Muscle of leg (tissue), 16 donors: ENCODE measurements at places on chromosomes 7 and 10. TPM values are rescaled to one million over a fixed set of nuclear protein-coding genes. Genes with fewer than 3 reads are reported as not detected.

DNA sequence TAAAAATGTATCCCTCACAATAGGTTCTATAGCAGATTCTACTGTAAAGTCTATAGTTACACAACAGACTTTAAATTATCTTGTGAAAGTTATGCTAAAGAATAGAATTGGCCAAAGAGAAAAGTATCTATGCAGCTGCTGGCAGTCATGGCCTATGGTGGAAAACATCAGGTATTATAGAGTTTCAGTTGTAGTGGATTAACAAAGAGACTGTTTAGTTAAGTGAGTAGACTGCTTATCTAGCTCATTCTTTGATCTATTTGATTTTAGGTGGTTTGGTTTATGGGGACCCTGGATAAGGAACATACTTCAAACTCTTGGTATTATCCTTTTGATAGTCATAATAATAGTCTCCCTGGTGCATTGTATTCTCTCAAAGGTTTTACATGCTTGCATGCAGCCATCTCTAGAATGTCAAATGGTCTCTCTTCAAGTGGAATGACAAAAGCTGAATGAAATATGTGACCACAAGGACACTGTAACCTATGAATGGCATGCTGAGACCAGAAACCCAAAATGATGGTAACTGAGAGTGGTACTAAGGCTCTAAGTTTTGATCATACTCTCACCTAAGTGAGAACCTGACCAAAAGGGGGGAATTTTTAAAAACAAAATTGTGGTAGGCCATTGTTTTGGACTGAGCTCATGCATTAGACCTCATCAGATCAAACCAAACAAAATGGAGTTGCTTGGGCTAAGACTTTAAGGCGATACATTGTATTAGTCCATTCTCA lies 54.9 kb upstream of the NAMPT start:
- DNase-seq = no peak

DNA sequence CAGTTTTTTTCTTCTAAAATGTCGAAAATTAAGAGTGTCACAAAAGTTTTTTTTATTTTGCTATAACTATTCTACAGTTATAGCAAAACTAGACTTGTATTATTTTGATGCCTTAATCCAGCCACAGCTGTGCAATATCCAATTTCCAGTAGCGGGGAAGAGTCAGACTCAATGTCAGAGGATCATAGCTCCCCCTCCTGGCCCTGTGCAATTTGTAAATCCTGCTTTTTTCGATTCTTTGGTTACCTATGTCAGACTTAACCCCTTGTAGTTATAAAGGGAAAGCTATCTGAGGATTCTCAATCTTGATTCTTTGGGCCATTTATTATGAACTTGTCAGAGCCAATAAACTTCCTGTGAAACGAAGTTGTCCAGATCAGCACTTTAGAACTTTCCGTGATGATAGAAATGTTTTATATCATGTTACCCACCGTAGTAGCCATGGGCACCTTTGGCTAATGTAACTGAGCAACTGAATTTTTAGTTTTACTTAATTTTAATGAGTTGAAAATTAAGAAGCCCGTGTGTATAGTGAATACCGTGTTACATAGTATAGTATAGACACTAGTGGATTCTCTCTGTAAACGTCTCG lies 87.7 kb upstream of the PRKCQ start:
- DNase-seq = peak; percentile 89

Gene SPAM1
- polyA plus RNA-seq = not detected

Gene ELMO1
- polyA plus RNA-seq = 21.9 TPM

Gene SPDYE16
- polyA plus RNA-seq = 1.1 TPM
